Stimulated activated CD4-positive, alpha-beta T cell treated with anti-CD3 and anti-CD28 coated beads, Interleukin-1b, Interleukin-23, amount 100 ng/mL, for 24 hours (primary cell): ENCODE measurements at places on chromosomes 3 and 15.

GRCh38 chr3:7328339-7328738, 467.4 kb downstream of the GRM7 start:
- DNase-seq: no peak

GRCh38 chr3:155391104-155391503, 97.6 kb upstream of the STRIT1 start:
- no peak for DNase-seq

GRCh38 chr15:73330206-73331051, 38.3 kb downstream of the HCN4 start:
- no peak for DNase-seq

- no peak for DNase-seq
Observed at GRCh38 chr3:127135241-127136023, 57.5 kb upstream of the PRR23E start.

DNA sequence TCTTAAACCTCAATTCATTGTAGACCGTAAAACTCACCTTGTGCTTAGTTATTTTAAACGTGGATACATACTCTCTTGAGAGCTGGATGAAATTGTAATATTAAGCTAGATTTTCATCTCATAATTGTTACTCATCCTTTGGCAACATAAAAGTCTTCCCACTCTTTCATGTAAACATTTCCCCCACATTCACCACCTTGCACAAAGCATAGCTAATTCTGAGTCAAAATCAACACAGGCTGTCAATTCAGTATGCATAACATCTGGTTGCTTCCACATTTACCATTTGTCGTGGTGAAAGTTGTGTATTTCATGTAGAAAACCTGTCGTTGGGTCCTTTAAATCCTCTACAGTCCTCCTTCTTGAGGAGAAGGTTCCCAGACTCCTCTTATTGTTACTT, 524.6 kb downstream of the OTOL1 start:
- no peak for DNase-seq

GRCh38 chr15:70323111-70323851, 225.6 kb upstream of the TLE3 start:
- no peak for DNase-seq

GRCh38 chr3:138206196-138206595, 19.1 kb downstream of the ARMC8 start:
- no peak for DNase-seq

GRCh38 chr15:28990390-28990789, 104.6 kb downstream of the APBA2 start:
- no peak for DNase-seq

GRCh38 chr15:76526111-76526510, 189.5 kb downstream of the ISL2 start:
- no peak for DNase-seq

DNA sequence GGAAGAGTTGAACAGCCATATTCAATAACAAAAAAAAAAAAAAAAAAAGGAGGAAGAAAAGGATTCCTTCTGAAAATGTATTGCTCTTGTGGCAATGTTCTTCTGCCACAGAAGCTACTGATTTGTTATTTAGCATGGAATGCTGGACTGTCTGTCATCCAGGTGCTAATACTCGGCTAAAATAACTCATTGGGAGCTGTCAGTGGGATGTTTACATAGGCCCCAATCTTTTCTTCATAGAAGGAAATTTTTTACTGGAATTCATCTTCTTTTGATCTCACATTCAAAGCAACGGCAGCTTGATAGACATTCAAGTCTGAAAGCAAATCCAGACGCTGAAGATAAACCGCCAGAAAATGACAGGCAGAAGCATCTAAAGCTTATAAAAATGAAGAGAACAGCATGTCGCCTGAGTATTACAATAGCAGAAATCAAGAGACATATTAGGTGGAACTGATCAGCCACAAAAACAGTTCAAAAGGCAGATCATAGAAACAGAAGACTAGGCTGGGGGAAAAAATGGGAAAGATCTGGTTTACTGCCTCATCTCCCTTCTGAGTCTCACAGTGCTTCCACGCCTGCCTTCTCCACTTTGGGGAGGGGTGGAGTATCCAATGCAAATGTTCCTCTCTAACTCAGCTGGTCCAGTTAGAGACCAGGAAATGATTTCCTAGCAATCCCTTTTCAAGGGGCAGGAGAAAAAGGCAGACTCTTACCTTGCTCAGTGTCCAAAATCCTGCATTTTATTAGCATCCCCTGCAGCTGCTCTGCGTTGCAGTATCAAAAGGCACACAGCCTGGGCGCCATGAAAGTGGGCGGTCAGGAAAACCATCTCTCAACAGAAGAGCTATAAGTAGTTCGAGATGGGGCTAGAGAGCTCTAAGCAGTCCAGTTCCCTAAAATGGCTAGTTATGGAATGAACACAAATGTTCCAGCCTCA, 451.9 kb downstream of the FOXP1 start:
- DNase-seq: no peak

GRCh38 chr3:181794011-181794790, 82.5 kb downstream of the SOX2 start:
- no peak for DNase-seq

GRCh38 chr15:60070838-60071493, 66.9 kb downstream of the FOXB1 start:
- no peak for DNase-seq

GRCh38 chr3:45362161-45362560, 26.2 kb upstream of the LARS2 start:
- DNase-seq: no peak

GRCh38 chr3:195794708-195795107, 17.0 kb downstream of the MUC4 start:
- no peak for DNase-seq

GRCh38 chr3:158085358-158085757, 20.9 kb downstream of the SHOX2 start:
- no peak for DNase-seq

GRCh38 chr15:41104234-41104633, 11.8 kb downstream of the INO80 start:
- no peak for DNase-seq

- no peak for DNase-seq
Observed at GRCh38 chr15:41017066-41017735, 63.9 kb downstream of the CHAC1 start.

- no peak for DNase-seq
Observed at GRCh38 chr3:159775372-159775961, 213.2 kb upstream of the IL12A start.

DNA sequence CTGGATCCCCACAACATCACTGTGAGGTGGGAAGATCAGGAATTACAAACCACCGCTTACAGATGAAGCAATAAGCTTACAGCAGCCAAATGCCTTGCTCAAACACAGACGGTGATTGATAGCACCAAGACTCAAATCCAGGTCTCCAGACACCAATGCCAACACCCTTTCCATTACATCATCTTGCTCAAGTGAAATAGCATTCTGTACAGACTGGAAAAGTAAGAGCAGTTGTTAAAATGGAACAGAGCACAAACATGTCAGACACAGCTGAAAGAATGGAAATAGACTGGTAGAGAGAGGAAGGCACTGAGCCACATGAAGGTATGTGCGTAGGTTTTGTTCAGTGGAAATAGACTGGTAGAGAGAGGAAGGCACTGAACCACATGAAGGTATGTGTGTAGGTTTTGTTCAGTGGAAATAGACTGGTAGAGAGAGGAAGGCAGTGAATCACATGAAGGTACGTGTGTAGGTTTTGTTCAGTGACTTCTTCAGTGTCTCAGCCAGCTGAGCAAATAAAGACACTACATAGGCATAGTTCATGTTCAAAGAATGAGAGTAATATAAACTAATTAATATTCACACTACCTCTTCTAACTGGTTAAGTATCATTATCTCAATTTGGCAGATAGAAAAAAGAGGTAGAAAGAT, 15.6 kb downstream of the CLDN1 start:
- no peak for DNase-seq

DNA sequence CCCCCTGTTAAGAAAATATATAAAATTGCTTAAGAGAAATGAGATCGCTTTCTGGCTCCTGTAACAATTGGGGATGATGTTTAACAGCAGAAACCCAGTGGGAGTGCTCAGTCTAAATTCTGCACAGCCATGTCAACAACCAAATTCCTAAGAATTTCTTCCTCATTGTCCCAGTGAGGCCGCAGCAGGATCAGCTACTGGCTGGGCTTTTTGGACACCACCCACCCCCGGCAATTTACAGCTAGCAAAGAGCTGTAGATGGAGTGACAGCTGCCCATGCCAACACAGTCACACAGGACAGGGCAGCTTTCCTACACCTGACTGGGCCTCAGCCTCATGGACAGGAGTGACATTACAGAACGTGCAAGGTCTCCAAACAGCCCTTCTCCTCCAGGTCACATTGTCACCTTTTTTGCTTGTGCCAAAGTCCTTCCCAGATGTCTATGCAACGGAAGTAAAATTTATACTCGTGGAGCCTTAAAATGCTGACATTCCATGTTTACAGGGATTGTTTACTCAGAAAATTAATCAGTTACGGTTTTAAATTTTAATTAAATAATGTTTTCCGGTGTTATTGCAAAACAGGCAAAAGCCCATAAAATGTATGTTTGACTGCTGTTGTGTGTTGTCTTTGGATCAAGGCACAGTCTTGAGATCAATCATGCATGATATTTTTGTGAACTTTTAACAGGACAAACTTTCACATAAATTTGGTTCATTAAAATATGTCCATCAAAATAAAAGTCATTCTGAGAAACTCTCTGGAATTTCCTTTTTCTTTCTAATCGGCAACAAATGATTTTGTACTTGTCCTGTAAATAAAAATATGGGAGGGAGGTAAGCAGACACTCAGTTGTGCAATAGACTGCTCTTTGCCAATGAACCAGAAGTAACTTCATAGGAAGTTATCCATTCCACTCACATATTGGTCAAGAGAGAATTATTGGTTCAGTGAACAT, 943.2 kb downstream of the MCTP2 start:
- no peak for DNase-seq

DNA sequence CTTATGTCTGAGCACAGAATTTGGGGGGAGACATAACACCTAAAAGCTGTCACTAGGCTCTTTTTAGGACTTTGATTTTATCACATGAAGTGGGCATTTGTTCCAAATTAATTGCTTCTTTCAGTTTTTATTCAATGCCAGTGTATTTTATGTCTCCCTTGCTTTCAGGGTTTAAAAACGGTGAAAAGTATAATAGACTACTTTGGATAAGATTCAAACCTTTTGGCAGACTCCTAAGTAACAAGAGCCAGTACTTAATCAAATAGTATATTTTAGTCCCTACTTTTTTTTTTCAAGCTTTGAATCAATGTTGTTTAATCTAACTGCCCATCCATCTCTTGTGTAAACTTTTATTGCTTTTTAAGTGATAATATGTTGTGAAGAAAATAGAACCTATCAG, 847.2 kb upstream of the DPPA4 start:
- no peak for DNase-seq

- no peak for DNase-seq
Observed at GRCh38 chr3:13843351-13843750, 36.5 kb downstream of the WNT7A start.

GRCh38 chr3:27380433-27381357, 11.5 kb upstream of the NEK10 start:
- DNase-seq: no peak

DNA sequence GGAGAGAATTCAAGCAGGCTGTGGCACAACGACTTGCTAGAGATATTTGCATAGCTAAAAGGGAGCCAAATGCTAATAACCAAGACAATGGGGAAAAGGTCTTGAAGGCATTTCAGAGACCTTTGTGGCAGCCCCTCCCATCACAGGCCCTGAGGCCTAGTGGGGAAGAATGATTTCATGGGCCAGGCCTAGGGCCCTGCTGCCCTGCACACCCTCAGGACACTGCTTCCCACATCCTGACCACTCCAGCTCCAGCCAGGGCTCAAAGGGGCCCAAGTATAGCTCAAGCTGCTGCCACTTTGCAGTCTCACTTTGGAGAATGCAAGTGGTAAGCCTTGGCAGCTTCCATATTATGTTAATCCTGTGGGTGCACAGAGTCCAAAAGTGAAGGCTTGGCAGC, 21.5 kb upstream of the PTPN23 start:
- no peak for DNase-seq

DNA sequence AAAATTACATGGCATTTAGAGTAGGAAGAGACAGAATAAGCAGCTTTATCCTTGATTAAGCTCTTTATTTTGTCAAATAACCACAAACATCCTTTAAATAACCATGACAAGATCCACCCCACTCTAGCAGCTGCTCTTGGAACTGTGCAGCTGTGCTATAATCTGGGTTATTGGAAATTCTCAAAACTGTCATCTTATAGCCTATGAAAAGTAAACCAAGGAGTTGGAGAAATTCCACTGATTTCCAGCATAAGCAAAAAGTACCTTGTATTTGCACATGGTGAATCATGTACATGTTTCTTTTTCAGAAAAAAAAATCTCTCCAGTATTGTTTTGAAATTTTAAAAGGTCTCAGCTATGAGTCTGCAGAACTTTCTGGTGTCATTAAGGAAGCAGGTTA, 88.8 kb upstream of the ABI3BP start:
- DNase-seq: no peak

DNA sequence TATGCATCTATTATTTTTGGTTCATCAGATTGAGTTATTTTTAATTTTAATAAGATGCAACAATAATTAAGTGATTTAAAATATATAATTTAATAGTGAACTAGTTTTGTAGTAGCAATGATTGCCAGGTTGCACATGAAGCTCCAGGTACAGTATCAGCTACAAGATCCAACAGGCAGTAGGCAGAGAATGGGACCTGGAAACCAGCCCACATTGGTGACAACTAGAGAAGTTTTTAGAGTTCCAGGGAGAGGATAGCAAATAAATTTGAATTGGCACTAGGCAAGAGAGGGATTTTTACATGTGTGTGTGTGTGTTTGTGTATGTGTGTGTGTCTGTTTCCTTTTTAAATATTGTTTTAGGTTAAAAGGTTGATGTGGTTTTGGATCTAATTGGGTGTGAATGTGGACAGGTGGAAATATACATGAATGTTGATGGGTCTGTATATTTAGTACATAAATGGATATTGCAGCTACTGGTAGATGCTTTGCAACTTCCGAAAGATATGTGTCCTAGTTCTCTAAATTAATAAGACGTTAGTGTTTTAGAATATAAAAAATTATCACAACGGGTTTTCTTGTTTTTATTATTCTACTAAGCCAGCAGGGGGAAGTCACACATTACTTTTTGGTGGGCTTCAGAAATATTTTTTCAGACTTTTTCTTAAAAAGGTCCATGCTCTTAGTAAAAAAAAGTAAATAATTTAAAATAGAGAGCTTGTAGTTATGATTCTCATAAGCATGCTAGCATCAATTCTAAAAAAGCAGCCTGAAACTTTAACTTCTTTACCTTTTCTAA, 110.1 kb upstream of the GBE1 start:
- DNase-seq: no peak

DNA sequence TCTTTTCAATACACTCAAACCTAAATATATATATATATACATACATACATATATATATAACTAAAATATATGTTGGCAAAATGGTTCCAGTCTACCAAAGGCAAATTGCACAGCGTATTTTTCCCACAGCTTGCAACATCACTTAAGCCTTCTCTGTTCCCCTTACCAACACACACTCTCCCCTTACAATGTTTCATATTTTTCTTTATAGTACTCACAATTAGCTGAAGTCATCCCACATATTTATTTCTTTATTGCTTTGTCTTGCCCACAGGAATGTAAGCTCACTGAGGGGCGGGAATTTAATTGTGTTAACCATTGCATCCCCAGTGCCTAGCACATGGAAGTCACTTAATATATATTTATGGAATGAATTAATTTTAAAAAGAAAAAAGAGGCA, 288.3 kb downstream of the ULK4 start:
- DNase-seq: no peak

- DNase-seq: no peak
Observed at GRCh38 chr3:18837137-18837755, 311.1 kb upstream of the KCNH8 start.

GRCh38 chr3:192927016-192927415, 9.4 kb upstream of the MB21D2 start:
- no peak for DNase-seq
